Hippocampal formation (tissue), 2 donors: ENCODE measurements at places on chromosomes 6 and 20.

- DNase-seq = no peak
Observed at GRCh38 chr6:138863321-138863720, 67.4 kb downstream of the ECT2L start.

GRCh38 chr6:107140581-107140980 lies 25.3 kb upstream of the BEND3 start:
- no peak for DNase-seq

GRCh38 chr6:138161338-138162110 lies at the start of gene ARFGEF3:
Gene ARFGEF3, plus strand, starts transcription at chr6:138161939. Its CDS starts 148 bp downstream, at chr6:138162087.
- peak; percentile 54 for DNase-seq

DNA sequence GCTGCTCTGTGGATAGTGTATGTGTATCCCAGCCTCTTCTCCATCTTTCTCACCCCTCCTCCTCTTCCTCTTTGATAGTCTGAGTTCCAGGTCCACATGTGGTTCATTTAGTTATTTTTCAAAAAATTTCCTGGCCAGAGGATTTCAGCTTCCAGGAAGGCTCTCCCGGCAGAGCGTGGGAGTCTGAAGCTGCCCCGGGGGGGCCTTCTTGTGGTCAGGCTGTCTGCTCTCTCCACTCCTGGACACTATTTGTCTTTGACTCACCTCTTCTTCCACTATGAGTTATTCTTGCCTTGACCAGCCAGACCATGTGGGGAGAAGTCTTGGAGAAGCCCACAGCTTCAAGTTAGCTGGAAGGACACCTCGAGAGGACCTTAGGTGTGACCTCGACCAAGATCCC lies 258.8 kb downstream of the CDC5L start:
- DNase-seq = no peak

DNA sequence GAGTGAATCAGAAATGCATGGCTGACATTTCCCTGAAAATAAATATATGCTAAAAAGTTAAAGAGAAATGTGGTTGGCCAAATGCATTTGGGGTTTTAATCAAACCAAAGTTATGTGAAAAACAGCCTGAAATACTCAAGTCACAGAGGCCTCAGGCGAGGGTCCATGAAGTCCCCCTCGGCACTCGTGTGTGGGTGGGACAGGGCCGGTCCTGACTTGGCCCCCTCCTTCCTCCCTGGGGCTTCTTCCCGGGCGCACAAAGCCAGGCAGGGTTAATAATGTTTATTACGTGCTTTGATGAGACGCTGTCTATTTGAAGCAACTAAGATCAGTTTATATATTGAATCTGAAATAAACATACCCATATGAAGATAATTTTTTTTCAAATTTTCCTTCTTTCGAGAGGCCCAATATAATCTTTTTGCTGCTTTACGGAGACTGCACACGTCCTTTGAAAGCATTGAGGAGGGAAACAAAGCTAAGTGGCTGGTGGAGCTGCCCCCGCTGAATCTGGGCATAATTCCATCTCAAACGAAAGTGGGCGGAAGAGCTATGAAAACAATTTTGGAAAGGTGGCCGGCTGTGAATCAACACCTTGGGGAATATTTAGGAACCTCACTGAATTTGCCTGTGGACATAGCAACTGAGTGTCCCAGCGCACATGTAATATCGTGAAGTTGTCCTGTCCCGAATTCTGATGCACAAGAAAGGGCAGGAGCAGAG lies 55.8 kb upstream of the SMOC2 start:
- DNase-seq = no peak

GRCh38 chr6:13288481-13288880 lies 39.9 kb downstream of the TBC1D7 start:
- no peak for DNase-seq
